ENCODE measurements at places on chromosomes 12 and 14.

- DNase-seq, result no peak
These were observed 166.8 kb upstream of the TMEM260 start for GRCh38 chr14:56412468-56413434.

- no peak for DNase-seq
These were observed 55.8 kb downstream of the CMAS start for GRCh38 chr12:22101749-22102243.

DNA sequence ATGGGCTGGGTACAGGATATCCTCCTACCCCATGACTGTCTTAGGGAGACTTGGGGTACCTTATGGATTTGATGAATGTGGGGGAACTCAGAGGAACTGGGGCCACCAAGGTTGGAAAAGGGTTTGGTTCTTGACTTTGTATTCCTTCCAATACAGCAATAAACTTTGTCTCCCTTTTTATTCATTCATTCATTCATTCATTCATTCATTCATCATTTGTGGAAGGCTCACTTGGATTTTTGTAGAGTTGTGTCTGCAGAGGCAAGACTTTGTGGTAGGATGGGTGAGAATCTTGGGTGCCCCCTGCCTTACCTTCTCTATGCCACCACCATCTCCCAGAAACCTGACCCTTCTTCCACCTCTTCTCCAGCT is 21.1 kb downstream of the SOAT2 start:
- DNase-seq, result no peak

- DNase-seq, result no peak
These were observed 320.2 kb upstream of the SFSWAP start for GRCh38 chr12:131390412-131391334.

DNA sequence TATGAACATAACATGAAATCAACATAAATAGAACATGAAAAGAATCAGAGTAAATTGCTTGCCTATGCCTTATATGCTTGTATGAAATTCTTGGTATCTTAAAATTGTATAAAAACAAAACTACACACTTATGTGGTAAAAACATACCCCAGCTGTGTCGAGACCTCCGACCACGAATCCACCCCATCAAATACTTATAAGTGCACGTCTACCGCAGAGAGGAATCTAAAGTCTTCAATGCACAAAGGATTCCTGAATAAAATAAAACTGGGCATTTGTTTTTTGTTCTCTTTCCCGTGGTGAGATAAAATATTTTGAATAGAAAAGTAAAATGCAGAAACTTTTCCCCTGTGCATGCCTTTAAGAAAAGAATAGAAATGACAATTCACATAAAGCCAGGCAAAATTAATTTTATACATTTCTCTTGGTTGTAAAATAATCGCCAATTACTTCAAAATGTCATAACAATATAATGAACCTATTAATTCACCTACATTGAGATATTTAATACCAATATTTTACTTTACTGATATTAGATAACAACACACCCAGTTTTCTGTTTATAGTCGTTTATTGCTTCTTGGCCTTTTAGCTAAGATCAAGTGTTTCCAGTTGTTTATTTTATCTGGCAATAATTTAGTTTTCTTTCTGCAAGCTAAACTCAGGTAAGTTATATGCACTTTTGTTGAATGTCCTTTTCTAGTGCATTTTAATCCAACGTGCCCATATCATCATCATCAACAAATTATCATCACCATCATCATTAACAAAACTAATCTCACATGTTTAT is 1.0 kb downstream of the KLRK1 start:
- DNase-seq, result no peak

DNA sequence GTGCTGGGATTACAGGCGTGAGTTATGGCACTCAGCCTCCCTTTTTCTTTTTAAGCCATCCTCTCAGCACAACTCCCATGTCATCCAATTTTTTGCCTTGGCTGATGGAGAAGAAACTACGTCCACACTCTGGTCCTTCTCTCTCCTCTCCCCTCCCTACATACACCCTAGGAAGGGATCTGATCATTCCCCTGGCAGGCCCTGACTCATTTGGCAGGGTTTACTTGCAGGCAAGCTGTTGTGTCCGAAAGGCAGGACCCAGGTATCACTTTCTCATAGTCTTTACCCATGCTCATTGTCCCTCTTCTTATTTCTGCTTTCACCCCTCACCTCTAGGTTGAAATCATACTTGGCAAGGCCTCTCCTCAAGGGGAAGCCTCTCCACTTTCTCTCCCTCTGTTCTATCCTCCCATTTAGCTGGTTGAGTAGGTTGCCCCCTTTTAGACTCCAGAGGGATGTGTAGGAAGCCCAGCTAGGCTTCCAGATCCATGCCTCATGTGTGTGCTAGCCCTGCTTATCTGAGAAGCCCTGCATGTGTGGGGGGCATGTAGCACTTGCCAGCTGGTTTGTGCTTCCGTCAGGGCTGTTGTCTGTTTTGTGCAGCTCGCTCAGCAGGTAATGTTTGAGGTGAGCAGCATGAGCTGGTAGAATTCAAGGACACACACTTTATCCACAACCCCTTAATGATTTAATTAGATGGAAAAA is 14.8 kb downstream of the GPR19 start:
- no peak for DNase-seq

- DNase-seq, result no peak
These were observed 54.3 kb downstream of the PTPN11 start for GRCh38 chr12:112473056-112473455.

DNA sequence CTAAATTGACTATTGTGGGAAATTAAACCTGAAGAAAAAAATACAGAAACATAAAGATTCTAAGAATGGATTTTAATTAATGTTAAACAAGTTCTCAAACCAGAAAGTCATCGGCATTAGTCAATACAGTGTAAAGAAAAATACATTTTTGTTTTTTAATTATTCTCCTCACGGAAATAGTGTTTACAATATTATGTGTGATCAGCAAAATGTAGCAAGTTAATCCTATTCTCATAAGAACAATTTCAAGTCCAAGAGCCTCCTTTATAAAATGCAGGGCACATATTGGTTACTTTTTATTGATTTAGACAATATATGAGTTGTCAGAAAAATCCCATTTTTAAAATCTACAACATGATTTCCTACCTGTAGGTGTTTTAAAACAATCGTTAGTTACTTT is 158.0 kb upstream of the MGAT4C start:
- DNase-seq, result no peak

- DNase-seq, result no peak
These were observed 7.7 kb downstream of the DAZAP2 start for GRCh38 chr12:51246254-51246853.

DNA sequence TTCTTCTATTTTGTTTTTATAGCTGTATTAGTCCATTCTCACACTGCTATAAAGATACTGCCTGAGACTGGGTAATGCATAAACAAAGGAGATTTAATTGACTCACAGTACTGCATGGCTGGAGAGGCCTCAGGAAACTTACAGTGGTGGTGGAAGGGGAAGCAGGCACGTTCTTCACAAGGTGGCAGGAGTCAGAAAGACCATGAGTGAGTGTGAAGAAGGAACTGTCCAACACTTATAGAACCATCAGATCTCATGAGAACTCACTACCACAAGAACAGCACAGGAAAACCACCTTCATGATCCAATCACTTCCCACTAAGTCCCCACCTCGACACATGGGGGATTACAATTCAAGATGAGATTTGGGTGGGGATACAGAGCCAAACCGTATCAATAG is 42.3 kb downstream of the ARMH4 start:
- no peak for DNase-seq

GRCh38 chr12:46368138-46368537 is 4.4 kb downstream of the SLC38A2 start:
- DNase-seq, result no peak

GRCh38 chr12:108009442-108010070 is 119.5 kb upstream of the WSCD2 start:
- no peak for DNase-seq

GRCh38 chr12:131555197-131555846 is 155.6 kb upstream of the SFSWAP start:
- no peak for DNase-seq

DNA sequence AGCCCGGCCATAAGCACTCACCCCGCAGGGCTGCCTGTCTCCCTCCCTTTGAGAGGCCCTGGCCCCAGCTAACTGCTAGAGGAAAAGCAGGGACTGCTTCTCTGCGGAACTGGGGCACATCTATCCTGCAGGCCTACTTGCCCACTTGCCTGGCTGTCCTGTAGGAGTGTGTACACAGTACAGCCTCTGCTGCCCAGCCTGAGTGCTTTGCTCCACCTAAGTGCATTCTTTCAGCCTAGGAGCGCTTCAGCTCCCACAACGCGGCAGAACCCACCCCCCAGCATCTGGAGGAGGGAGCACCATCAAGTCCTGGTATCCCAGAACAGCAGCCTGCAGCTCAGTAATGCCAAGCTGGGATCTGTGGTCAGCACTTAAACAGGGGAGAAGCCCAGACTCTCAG is 79.9 kb upstream of the CD163 start:
- no peak for DNase-seq

- DNase-seq, result no peak
These were observed 68.6 kb downstream of the HMGA2 start for GRCh38 chr12:65892841-65893251.

DNA sequence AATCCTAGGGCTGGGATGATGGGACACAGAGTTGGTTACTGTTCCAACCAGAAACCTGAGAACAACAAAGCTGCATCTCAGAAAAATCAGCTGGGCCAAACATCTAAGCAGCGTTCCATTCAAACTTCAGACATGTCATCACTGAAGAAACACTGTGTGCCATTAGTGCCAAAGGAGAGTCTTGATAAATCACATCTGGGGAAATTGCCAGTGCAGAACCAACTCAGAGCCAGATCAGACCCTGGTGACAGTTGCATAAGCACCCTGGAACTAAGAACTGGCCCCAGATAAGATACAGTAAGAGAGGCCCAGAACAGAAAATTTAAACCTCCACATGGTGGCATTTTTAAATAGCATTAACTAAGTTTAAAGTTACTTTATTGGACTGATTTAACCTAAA is 482.8 kb downstream of the PRKD1 start:
- DNase-seq, result no peak

DNA sequence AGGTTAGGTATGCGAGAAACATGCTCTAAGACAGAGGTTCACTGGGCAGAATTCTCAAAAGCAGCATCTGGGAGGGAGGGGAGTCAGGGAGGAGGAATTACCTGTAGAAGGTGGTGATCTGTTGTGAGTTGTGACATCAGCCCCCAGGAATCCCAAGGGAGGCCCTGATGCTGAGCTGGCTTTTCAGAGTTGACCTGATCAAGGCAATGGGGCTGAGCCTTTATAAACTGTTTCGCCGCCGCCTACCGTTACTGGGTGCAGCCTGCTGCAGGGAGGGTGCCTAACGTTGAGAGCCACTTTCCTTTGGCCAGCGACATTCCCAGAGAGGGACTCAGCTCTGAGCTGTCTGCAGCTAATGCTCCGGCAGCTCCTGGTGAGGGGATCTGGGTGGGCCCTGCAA is 257.9 kb upstream of the TMEM132C start:
- DNase-seq, result no peak

DNA sequence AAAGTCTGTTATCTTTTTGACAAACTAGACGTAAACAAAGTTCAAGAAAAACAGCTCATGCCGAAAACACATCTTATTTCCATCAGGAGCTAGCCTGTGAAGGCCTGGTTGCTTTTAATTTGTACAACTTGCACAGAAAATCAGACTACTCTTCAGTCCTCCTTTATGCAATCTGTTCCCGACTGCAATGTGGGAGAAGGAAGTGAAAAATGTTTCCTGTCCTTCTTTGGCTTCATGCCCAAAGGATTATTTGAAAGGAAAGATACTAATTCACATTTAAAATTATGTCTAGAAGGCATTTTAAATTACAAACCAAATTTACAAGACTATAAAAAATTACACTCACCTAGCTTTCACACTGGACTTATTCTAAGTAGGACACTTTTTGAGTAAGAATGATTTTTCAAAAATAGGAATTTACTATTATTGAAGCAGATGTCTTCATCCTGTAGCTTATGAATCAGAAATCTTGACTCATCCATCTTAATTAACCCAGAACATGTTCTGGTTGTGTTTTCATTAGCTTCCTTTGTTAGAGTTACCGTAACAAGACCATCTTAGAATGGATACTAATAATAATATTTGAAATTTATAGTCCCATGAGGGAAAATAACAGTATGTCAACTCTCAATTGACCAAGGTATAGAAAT is 272.6 kb downstream of the PRKD1 start:
- no peak for DNase-seq

- no peak for DNase-seq
These were observed 236.4 kb downstream of the PCNX1 start for GRCh38 chr14:71143381-71144290.

GRCh38 chr12:104420868-104421267 is 35.9 kb upstream of the CHST11 start:
- no peak for DNase-seq

DNA sequence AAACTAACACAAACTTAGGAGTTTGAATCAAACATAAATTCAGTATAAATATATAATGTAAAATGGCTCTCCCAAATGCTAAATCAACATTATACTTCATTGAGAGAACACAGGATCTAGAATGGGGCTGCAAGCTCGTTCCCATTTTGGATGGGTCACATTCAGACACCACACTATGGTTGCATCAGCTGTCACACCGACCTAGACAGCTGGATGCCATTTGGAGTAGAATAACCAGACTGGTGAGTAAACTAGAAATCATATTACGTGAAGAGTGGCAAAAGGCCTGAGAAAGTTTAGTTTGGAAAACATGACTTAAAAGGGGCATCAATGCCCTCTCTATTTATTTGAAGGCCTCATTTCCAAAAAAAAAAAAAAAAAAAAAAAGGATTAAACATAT is 430.4 kb downstream of the NPAS3 start:
- DNase-seq, result no peak

- no peak for DNase-seq
These were observed 3.0 kb downstream of the LUM start for GRCh38 chr12:91108196-91108755.

- no peak for DNase-seq
These were observed 188.7 kb downstream of the KITLG start for GRCh38 chr12:88391556-88391955.

DNA sequence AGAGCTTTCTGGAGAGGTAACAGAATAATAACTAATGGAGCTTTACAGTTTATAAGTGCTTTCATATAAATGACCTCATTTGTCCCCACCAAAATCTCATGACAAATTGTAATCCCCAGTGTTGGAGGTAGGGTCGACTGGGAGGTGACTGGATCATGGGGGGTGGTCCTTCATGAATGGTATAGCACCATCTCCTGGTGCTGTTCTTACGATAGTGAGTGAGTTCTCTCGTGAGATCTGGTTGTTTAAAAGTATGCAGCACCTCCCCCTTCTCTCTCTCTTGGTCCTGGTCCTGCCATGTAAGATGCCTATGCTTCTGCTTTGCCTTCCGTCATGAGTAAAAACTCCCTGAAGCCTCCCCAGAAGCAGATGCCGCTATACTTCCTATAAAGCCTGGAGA is 423.3 kb upstream of the GARIN6 start:
- no peak for DNase-seq

- no peak for DNase-seq
These were observed 7.6 kb upstream of the SIX1 start for GRCh38 chr14:60656686-60657455.
